Activated CD4-positive, alpha-beta T cell treated with anti-CD3 and anti-CD28 coated beads, Interleukin-2, amount 10 ng/mL, durations not matched to agents 24 days and 14 days (primary cell): ENCODE measurements at places on chromosomes 7 and 10.
A peak's percentile ranks its signal among the peaks of the same experiment; 100 is the strongest.

GRCh38 chr7:129187681-129188371 is 607 bp upstream of the SMO start:
- no peak for DNase-seq

DNA sequence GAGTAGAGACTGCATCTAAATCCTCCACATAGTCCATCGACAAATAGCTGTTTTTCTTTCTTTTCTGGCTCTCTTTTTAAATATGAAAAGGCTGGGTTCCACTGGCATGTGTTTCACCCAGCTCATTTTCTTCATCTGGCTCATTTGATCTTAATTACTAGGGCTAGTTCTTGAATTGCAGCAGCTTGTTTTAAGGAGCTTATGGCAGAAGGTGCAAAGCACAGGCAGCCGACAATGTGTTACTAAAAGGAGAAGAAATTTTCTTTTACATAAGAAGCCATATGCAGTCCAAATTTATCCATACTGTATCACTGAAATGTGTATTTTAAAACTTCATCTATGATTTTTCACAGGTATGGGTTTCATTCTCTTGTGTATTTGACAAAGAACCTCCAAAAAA is 205.6 kb upstream of the PTER start:
- no peak for DNase-seq

- no peak for DNase-seq
Observed at GRCh38 chr10:46287846-46288477, 1.2 kb downstream of the ANTXRL start.

- no peak for DNase-seq
Observed at GRCh38 chr10:86329896-86330680, 36.5 kb downstream of the GRID1 start.

DNA sequence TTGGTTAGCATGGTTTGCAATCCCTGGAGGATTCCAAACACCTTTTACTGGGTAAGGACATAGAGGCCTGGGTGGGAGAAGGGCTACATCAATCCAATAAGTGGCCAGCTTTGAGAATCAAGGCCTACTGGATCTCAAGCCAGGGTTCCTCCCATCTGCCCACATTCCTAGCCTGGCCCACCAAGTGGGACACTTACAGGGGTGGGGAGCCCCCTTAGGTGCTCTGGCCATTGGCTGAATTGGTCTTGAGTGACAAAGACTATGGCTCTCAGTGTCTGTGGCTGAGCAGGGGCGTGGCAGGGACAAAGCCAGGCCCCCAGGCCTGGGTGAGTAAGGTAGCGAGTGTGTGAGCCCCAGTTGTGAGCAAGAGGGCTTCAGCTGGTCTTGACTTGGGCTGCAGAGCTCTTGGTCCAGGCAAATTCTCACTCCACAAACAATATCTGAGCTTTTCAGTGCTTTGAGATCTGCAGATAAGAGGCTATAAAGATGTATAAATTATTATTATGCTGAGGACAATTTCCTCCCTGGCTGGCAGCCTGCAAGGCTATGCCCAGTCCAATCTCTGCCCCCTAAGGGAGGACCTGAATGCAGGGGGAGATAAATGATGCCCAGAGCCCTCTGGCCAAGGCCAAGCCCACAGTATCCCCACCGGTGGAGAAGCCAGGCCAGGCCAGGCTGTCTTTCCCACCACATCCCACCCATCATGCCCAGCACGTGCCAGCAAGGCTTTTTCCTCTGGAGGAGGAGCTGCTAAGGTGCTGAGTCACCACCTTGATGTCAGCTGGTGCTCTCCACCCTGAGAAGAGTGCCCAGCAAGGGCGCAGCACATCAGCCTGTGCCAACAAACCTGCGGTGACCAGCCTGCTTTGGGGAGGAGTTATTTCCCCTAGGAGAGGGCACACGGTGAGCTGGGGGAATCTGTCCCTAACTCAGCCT is 80.7 kb upstream of the DUSP5 start:
- no peak for DNase-seq

DNA sequence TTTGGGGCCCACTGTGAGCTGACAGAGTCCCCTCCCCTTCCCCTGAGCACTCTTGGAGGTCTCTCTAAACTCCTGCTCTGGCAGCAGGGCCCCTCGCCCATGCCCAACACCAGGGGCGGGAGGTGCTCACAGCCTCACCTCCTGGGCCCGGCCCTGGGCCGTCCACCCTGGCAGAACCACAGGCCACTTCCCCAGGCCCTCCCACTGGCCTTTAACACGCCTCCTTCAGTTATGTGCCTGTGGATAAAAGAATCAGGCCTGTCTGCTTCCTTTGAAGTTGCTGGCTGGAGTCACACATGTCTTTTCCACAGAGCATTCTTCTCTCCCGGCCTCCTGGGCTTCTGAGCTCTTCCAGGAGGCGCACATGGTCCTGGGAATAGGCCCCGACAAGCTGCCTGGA is 10.2 kb downstream of the MYL10 start:
- DNase-seq: no peak

GRCh38 chr7:158302274-158303070 is 285.2 kb downstream of the PTPRN2 start:
- no peak for DNase-seq

DNA sequence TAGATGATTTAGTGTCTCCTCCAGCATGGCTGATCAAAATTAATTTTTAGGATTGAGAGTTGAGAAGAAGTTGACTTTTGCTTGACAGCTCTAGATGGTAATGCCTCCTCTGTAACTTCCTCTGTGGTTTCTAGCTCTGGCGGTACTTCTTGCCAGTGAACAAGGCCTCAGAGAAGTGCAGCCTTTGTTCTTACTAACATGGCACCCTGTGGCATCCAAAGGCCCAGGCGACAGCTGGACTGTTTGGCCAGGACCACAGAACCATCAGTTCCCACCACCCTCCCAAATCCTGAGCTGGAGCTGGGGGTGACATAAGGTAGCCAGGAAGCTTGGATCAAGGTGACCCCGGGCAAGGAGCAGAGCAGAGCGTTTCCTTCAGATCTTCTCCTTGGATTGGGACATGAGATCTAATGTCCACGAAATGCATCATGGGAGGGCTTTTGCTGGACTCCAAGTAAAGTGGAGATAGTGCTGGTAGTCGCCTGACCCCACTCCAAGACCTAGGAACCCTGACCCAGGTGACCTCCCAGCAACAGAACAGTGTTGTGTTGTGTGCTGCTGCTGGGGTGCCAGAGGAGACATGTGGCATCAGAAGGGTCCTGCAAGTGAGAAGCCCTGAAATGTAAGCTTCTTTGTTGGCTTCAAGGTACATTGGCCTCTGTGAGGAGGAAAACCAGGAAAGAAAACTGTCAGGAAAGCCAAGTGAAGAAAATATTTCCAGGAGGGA is 41.8 kb downstream of the APBB1IP start:
- DNase-seq: peak; percentile 84

GRCh38 chr7:44315301-44315903 is 10.0 kb downstream of the CAMK2B start:
- DNase-seq: no peak

GRCh38 chr10:71771204-71771603 is 2.1 kb downstream of the VSIR start:
- DNase-seq: no peak

- peak; percentile 85 for DNase-seq
Observed at GRCh38 chr10:102009801-102010425, 46.1 kb downstream of the ARMH3 start.

DNA sequence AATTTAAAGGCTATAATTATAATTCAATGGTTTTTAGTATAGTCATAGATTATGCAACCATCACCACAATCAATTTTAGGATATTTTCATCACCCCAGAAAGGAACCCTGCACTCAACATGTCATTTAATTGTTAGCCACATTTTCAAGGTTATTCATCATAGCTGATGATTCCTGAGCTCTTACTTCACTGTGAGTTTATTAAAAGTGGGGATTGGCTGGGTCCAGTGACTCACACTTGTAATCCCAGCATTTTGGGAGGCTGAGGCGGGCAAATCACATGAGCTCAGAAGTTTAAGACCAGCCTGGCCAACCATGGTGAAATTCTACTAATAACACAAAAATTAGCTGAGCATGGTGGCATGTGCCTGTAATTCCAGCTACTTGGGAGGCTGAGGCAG is 787 bp downstream of the CCL26 start:
- DNase-seq: no peak

- DNase-seq: no peak
Observed at GRCh38 chr7:24825931-24826661, 68.8 kb upstream of the GSDME start.

GRCh38 chr10:64648915-64649314 is 1127.7 kb downstream of the REEP3 start:
- DNase-seq: no peak

GRCh38 chr7:155644971-155645509 is 579 bp downstream of the RBM33 start:
- DNase-seq: no peak

DNA sequence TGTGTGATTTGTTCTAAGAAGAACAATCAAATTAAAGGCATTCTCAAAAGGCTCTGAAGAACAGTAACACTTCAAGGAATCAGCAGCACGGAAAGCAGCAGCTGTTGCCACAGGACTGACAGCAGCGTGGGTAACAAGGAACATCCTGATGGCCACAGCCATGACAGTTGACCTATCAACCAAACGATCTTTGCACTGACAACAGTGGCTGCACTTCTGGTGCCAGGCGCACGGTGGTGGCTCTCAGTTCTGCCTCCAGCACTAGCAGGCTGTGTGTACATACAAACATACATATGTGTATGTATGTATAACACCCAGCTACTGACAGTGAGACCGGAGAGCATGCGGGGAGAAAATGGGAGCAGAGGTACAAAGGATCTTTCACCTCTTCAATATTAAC is 114.1 kb downstream of the ZFAND4 start:
- DNase-seq: no peak

DNA sequence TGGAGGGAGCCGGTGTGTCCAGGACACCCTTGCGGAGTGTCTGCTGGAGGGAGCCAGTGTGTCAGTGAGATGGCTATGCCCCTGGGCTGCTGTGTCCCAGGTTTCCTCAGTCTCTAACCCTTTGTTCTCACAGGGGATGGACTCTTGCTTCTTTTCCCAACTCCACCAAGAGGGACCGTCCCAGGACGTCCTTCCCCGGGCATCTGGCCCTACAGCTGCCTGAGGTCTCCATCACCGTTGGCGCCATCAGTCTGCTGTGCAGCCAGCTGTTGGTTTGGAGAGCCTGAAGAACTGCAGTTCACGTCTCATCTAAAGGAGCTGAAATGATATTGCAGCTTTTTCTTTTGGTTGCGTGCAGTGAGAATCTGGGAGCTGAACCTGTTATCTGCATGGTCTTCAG is 136.2 kb downstream of the VIPR2 start:
- DNase-seq: no peak

- DNase-seq: no peak
Observed at GRCh38 chr10:9140373-9140772, 1085.9 kb downstream of the GATA3 start.

DNA sequence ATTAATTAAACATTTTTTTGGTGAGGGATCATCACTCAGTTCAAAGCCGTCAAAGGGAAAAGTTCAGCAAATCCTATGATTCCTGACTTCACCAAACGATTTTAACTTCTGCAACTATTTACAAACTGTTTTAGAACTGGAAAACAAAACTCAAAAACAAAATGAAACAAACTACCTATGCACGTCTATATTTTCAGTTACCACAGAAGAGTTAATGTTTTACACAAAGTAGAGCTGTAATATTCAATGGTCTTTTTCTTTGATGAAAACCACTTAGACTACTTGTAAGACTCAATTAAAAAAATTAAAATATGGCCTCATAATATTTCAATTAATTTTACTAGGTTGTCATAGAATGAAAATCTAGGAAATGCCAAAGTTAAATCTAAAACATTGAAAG is 131.5 kb downstream of the ATE1 start:
- DNase-seq: no peak

DNA sequence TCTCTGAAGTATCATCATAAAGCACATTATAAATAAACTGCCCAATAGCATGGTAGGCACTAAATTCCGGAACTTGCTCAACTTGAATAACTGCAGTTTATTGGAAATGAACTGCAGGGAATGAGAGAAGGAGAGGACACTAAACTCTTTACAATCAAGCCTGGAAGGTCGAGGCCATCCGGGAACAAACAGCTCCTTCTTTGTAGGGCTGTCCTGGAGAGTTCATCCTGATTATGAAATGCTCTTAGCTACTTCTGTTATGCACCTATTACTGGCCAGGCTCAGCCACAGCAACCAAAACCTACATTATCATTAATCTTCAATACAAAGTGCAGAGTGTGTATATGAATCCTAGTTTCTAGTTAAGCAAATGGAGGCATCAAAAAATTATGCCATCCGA is 64.7 kb downstream of the PPP1R17 start:
- no peak for DNase-seq

DNA sequence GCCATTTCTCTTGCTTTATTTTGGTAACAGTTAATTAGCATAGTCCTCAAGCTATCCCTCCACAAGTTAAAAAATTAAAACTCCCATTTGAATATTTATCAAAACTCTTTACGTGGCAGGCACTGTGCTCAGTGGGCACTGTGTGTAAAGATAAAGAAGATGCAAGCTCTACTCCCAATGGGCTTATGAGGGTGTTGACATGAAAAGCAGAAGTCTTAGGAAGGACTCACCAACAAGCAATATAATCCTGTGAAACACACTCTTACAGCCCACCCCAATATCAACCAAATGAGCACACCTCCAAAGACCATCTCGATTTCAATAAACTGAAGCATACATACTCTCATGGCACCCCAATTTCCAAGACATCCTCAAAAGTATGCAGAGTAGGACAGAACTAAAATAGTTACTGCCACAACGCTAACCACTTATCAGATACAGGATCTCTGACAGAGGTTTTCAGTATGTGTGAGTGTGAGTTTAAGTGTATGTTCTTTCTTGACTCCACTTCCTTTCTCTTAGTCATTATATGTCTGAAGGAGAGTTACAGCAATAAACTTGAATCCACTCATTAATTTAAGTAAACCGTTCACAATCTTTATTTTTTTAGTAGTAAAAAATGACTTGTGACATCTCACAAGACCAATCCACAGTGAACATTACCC is 120.0 kb downstream of the PDE1C start:
- DNase-seq: no peak

GRCh38 chr7:132580277-132580676 is 4.0 kb upstream of the PLXNA4 start:
- DNase-seq: peak; percentile 69

- DNase-seq: no peak
Observed at GRCh38 chr7:139708541-139708940, 69.3 kb downstream of the HIPK2 start.

- DNase-seq: no peak
Observed at GRCh38 chr7:157153260-157153659, 14.5 kb downstream of the UBE3C start.

- DNase-seq: no peak
Observed at GRCh38 chr7:33076737-33077136, 14.2 kb upstream of the NT5C3A start.

GRCh38 chr10:92593619-92594588 is 974 bp downstream of the KIF11 start:
- no peak for DNase-seq
